ENCODE measurements at places on chromosomes 6 and 20.

- no peak for DNase-seq
These were observed 12.3 kb downstream of the PKIB start for GRCh38 chr6:122622479-122622878.

GRCh38 chr6:42269974-42270510 lies 52.4 kb upstream of the MRPS10 start:
- no peak for DNase-seq

- no peak for DNase-seq
These were observed 362.4 kb upstream of the RUNX2 start for GRCh38 chr6:44965708-44966107.

GRCh38 chr6:19759117-19759880 lies 77.9 kb upstream of the ID4 start:
- DNase-seq: no peak

- DNase-seq: no peak
These were observed 1.2 kb downstream of the TRAF3IP2 start for GRCh38 chr6:111604259-111605099.

DNA sequence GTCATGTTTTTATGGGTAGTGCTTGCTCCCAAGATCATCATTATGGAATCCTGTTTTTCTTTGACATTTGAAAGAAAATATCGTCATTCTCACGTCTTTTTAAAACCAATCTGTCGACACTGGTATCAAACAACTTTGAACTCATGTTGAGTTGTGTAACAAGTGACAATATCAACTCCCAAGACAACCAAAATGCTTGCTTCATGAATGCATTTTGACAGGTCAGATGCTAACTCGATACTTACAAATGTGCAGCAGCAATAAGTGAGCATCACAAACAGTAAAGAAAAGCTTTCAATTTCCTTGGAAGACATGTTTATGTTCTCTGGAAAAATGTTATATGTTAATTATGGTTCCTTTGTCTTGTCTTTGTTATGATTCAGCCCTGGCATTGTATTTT lies 125.9 kb downstream of the EPHA7 start:
- DNase-seq: no peak
